Activated CD4-positive, alpha-beta T cell treated with anti-CD3 and anti-CD28 coated beads, Interleukin-2, amount 50 U/mL, for 48 hours (primary cell): ENCODE measurements at places on chromosomes 3 and 15.
A peak's percentile ranks its signal among the peaks of the same experiment; 100 is the strongest.

- no peak for DNase-seq
Measured at GRCh38 chr3:137770835-137771399, 6.8 kb downstream of the SOX14 start.

GRCh38 chr3:183148056-183148455, 14.5 kb downstream of the LAMP3 start:
- DNase-seq = no peak

DNA sequence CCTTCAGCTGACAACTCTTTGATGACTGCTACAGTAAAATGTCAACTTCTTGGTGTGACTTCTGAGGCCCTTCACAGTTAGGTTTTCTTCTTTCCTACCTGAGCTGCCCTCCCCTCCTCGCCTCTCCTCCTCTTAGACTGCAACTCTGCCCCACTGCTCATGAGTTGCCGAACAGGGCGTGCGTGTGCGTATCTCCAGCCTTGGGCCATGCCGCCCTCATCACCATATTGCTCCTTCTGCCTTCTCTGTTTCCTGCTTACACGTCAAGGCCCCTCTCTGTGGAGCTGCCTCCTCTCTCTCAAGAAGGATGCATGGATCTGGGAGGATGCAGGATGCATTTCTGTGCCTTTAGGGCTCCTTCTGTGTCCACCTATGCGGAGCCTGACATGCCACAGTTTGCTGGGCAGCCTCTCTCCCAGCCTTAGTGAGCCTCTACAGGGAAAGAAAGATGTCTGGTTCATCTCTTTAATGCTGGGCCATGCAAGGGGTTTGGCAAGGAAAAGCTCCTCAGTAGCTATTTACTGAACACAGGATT, 205.9 kb downstream of the RPLP1 start:
- no peak for DNase-seq

DNA sequence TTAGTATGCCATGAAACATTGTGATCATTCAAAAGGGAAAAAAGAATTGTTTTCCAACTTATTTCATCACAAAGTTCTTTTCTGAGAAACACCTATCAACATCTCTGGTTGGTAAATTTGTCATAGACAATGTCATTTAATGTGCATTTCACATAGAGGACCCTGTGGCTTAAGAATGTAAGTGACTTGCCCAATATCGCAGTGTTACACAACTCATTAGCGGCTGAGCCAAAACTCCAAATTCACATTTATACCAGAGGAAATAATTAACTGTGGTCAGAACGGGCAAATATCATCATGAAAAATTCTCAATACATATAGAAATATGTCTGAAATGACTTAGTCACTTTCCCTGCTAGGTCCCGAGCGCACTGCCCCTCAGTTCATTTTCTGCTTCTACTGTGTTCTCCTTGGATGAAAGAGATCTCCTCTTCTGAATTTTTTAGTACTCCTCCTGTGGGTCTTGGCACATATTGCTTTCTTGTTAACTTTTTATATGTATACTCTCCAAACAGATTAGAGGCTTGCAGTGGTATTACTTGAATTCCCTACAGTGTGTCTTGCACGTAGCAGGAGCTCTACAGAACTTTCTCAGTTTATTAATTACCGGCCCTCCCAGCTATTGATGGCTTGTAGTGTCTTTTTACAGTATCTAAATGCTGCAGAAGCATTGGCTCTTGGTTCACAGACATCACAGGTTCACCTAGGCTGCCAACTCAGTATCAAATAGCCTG, 33.1 kb downstream of the PTX3 start:
- DNase-seq = no peak

- no peak for DNase-seq
Measured at GRCh38 chr3:55765906-55766701, 279.0 kb upstream of the WNT5A start.

DNA sequence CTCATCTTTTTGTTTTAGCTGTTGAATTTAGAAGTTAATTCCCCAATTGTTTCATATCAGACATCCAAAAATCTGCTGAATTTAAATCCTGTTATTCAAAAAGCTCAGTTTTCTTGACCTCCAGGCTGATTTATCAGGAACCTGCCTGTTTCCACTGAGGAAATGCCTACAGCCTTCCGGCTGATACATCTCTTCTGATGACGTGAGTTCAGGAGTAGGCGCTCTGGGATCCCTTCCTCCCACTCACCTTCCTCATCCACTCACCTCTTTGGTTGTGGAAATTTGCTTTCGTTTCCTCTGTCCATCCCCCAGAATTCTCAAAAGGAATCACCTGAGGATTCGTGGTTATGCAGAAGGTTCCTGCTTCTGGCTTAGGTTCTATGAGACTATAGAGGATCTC, 55.4 kb upstream of the ALDH1A3 start:
- DNase-seq = no peak

- no peak for DNase-seq
Measured at GRCh38 chr3:59895972-59896371, 846.1 kb upstream of the CFAP20DC start.

GRCh38 chr3:10945683-10946287, 46.8 kb upstream of the SLC6A1 start:
- DNase-seq = peak; percentile 66

DNA sequence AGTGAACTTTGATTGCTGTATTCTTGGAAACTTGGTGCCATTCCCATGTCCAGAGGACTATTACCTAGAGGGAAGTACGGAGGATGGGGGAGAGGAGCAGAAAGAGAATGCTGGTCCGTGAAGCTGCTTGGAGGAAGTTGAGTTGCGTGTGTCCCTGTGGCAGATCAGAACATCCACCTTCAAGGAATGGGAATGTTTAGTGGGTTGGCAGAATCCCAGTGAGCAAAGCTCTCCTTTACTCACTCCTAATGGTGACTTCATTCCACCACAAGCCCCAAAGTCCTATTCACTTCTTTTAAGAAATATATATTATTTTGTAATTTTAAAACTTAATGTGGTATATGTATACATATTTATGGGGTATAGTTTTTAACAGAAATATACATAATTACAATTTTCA, 247.8 kb upstream of the FEZF2 start:
- no peak for DNase-seq

DNA sequence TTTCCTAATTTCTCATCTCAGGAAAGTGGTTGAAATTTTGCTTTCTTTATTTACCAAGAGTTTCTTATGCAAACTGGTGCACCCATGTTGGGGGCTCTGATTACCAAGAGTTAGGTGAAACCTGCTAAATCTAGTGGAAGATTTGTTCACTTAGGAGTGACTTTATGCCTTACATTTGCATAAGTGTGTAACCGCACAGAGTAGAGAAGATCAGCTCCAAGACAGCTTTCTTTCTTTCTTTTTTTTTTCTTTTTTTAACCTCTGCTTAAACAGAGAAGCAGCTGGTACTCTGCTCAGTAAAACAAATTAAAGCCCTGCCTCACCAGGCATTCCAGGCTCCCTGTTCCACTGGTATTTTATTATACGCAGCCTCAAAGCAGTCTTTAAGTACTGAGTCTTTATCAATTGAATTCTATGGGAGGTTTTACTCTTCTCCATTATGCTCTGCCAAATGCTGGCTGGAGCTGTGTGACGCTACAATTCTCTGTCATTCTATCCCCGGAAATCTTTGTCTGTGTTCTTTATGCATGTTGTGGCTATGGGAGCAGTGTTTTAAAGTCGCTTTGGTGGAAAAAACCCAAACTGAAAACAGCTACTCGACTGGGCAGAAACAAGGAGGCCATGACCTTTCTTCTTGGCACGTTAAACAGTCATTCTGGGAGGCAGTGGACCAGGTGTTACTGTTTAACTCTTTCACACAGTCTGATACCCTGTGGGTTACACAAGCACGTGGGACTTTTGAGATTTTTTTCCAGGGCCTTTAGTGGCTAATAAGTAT, 55.2 kb upstream of the GBE1 start:
- DNase-seq = no peak

- DNase-seq = no peak
Measured at GRCh38 chr3:53682807-53683206, 163.4 kb downstream of the CHDH start.

DNA sequence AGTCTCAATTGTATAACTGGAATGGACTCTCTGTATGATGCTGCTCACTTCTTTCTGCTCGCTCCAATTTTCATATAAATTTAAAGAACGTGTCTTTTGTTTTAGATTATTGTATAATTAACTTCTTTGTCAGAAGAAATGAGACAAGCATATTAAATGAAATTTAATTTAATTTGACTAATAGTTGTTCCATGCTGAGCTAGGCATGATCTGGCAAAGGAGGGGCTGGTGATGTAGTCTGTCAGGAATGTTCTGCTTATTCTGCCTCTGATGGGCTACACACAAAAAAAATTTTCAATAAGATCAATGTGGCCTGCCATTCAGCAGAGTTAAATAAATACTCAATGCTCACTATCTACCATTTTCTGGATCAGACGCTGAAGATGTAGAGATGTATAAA, 208.4 kb upstream of the CD96 start:
- DNase-seq = no peak

DNA sequence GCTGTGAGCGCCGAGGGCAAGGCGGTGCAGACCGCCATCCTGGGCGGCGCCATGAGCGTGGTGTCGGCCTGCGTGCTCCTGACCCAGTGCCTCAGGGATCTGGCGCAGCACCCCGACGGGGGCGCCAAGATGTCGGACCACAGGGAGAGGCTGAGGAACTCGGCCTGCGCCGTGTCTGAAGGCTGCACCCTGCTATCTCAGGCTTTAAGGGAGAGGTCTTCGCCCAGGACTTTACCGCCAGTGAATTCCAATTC, 2.3 kb downstream of the TLNRD1 start:
- no peak for DNase-seq

DNA sequence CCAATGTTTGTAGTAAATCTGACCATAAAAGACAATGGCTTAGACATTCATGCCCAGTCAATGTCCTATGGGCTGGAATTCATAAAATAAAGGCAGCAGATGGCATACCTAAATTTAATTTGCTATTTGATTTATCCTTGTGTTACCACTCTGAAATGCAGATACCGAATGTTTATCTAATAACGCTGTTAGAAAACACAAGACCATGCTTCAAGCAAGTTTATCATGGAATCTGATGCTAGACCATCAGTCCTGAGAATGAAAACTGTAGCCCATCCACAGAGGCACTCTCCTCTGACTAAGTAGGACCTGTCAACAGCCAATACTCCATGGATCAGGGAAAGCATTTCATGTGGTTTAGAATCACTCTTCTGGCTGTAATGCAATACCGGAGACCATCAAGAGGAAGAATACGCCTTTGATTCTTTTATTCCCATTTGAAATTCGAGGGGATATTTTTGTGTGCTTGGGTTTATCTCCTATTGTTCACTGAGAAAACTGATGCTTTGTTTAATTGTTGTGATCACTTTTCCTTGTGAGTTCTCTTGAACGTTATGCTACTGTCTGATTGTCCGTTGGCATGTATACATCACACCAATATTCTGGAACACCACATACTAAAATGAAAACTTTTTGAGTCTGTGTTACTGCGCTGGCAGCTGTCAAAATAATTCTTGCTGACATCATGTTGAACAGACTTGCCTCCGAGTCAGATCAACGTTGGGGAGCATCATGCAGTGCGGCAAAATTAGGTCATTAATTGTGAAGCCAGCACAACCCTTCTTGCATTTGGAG, 12.1 kb upstream of the CPB1 start:
- DNase-seq = no peak

DNA sequence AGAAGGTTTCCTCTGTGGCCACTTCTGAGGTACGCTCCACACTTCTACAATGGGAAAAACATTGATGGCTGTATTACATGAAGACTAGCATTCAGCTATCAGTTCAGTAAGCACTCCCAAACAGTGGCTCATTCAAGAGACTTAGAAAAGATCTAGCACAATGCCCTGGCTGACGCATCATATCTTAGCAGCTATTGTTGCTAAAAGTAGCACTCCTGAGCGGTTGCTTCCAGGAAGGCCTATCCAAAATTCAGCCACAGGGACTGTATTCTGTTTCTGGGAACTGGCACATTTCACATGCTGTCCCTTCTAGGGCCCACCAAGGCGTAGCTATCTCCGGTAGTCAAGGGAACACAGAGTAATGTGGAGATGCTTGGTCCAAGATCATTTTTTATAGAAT, 21.2 kb upstream of the SPRED1 start:
- no peak for DNase-seq

GRCh38 chr3:7847521-7847920, 654.1 kb upstream of the LMCD1 start:
- no peak for DNase-seq

DNA sequence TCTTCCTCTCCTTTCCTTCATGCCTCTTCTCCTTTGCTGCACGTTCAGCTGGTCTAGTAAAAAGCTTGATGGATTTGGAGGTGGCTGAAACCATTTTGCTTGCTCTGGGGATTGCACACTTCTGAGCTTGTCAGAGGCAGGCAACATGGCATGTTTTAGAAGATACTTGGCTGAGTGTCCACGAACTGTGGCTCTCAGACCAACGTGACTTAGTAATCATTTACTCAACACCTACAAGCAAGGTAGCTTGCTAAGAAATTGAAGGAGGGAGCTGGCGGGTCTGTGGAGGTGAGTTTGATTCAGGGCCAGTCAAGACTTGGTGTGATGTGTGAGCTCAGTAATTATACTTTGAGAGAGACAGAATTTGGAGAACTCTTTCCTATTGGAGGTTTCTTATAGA, 196.0 kb downstream of the LPP start:
- no peak for DNase-seq

GRCh38 chr3:39344746-39345344, 15.3 kb downstream of the CCR8 start:
- DNase-seq = no peak

- DNase-seq = no peak
Measured at GRCh38 chr3:57160076-57160764, 4.9 kb downstream of the IL17RD start.

DNA sequence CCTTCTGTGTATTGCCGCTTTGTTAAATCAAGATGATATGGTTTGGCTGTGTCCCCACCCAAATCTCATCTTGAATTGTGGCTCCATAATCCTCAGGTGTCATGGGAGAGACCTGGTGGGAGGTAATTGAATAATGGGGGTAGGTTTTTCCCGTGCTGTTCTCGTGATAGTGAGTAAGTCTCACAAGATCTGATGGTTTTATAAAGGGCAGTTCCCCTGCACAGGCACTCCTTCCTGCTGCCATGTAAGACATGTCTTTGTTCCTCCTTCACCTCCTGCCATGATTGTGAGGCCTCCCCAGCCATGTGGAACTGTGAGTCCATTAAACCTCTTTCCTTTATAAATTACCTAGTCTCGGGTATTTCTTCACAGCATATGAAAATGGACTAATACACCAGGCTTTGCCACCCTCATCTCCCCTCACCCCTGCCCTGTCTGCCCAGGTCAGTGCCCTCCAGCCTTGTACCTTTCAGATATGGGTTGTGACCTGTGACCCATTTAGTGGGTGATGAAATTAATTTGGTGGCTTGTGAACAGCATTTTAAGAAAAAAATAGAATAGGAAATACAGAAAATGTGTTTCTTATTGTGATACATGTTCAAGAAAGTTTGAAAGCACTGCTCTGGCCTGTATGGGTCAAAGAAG, 56.1 kb upstream of the MCF2L2 start:
- DNase-seq = no peak

GRCh38 chr15:56693761-56694160, 39.5 kb downstream of the ZNF280D start:
- DNase-seq = no peak

DNA sequence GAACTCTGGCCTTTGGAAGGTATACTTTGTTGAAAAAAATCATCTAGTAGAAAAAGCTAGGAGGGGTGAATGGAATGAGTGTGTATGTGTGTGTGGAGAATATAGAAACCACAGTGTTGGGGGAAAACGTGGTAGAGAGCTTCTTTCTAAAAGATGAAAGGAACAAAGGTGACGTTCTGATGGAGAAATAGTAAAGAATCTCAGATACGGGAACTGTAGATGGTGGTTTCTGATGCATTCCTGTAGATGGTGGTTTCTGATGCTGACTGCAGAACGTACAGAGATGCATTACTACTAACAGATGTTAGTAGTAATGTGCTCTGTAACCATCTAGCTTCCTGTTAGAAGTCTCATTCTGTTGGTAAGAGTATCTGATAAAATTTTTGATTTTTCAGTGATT, 60.2 kb downstream of the VPS8 start:
- no peak for DNase-seq
